ENCODE measurements at places on chromosomes 7 and 10. TPM values are rescaled to one million over a fixed set of nuclear protein-coding genes. Genes with fewer than 3 reads are reported as not detected.

Gene LGI1
- polyA plus RNA-seq = 5.1 TPM

Gene OR2A12
- 0.05 TPM for polyA plus RNA-seq

Gene BBS9
- 17.8 TPM for polyA plus RNA-seq

Gene EFCAB10
- 2.0 TPM for polyA plus RNA-seq

Gene OPALIN
- polyA plus RNA-seq = not detected

Gene CARD11
- polyA plus RNA-seq = 2.2 TPM

Gene CAMK2B
- 2.9 TPM for polyA plus RNA-seq

Gene PRPS1L1
- polyA plus RNA-seq = 0.20 TPM

Gene TRPV5
- 0.56 TPM for polyA plus RNA-seq

Data from renal pelvis (tissue), 12 donors.